ENCODE measurements at places on chromosomes 2 and 18.

- no peak for DNase-seq
Measured at GRCh38 chr2:190904640-190905261, 24.1 kb downstream of the GLS start.

DNA sequence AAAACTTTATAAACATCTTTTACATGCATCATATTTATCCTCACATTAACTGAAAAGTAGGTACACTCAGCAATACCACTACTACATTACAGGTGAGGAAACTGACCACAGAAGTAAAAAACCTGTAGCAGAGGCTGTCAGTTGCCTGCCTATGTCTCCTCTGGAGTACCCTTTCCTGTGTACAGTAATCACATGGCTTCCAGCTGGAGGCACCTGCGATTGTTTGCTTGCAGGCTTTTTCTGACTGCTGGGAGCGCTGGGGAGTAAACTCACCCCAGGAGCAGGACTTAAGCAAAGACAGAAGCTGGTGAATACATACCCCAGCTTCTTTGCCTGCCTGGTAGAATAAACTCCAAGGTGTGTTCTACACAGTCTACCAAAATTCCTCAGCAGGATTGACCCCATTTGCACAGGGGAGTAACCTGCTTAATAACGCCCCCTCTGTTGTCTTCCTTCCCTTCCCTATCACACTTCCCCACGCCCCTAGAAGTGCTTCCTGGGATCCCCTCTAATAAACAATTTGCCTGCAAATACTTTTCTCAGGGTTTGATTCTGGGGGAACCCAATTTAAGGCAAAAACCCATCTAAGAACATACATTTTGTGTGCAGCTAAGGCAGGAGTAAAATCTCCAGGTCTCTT, 138.9 kb downstream of the PTH2R start:
- no peak for DNase-seq

DNA sequence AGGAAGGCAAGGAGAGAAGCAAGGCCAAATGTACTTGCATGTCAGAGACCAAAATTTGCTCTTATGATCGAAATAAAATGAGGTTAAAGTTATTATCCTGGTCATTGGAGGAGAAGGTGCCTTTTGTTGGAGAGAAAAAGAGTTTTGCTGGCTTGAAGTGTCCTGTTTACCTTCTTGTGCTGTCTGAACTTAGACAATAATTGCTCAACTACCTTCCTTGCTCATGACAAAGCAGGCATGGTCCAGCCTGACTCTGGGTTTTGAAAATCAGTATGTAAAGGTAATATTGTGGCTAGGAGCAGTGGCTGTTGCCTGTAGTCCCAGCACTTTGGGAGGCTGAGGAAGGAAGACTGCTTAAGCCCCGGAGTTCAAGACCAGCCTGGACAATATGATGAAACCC, 89.1 kb downstream of the MEIS1 start:
- no peak for DNase-seq

DNA sequence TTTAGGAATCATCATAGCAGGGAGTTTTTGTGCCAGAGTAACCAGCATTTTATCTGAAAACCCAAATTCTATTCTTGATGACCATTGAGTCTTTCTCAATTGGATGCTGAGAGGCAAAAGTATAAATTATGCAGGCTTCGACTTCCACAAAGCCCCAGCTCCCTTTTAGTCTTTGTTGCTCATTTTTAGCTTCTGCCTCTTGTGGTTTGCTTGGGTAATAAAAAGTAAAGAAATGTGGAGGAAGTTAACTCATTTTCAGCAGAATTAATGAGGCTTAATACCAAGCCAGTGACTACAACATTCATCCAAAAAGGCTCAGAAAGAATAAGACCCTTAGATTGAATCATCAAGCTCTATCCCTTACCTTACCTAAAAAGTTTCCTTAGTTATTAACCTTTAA, 18.6 kb downstream of the ERMN start:
- no peak for DNase-seq

DNA sequence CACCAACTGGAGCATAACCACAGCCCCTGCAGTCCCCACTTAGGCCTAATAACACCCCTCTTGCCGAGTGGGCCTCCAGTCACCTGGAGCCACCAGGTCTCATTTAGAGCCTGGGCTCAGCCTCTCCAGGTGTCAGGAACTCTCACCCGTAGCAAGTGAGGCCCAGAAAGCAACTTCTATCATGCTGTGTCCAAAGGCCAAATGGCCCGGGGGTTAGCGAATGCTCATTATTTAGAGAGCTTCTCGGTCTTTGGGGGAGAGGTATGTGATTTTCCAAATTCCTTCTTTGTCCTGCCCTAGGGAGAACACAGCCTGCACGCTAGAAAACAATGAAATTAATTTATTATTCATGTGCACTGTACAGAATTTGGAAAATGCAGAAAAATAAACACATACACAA, 109.9 kb upstream of the PTPRM start:
- no peak for DNase-seq

DNA sequence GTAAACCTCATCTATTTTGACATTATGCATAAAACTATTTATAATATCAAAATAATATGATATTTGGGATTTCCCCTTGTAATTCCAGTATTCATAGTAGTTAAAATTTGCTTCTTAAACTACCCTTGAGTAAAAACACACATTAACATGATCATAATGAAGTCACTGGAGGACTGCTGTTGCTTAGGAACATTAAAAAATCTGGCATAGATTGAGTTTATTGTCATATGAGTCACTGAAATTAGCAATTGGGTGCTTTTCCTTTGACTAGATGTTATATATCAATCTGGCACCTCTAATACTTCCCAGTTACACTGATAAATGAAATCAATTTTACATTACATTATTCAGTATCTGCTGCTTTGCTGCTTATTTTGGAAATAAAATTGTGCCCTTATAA, 57.0 kb upstream of the ZC3H15 start:
- DNase-seq: no peak

- DNase-seq: no peak
Measured at GRCh38 chr2:24745825-24746224, 47.4 kb downstream of the PTRHD1 start.

DNA sequence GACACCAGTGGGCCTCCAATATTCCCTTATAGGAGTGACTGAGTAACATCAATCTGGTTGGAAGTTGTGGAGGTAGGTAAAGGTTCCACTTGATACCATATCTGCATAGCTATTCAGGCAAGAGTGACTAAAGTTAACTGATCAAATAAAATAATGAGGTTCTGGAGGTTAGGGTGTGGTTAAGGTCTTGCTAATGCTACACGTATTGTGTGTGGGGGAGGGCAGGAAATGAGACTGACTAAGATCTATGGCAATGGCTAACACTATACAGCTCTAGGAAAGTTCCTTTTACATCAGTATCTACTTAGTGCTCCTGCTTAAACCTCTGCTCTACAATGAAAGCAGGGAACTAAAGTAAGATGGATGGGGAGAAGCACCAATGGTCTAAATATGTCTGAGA, 149.1 kb upstream of the MGAT5 start:
- no peak for DNase-seq

DNA sequence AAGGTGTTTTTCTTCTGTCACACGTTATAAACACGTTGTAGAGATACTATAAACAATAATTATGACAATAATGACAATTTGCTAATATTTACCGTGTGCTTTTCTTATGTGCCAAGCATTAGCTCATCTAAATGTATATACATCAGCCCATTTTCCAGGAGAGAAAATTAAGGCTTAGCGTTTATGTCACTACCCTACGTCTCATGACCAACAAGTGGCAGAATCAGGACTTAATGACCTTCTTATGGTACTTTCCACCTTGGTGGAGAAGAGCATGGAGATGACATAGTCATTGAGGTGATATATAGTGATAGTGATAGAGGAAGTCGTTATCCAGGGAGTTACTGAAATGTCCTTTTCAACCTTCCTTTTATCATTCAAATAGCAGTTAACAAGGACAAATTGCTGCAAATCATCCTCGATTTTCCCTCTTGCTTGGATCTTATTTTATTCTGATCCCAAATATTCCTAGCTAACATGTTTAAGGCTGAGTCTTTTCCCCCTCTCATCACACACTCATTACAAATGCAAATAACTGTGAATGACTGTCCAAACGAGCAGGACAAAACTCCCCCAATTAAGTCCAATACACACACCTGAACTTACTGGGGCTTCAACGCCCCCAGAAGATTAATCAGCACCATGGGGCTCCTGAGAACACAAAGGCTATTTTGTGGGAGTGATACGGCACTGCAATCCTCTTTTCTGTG, 27.3 kb downstream of the SPRED2 start:
- DNase-seq: no peak

- no peak for DNase-seq
Measured at GRCh38 chr2:85890522-85891176, 1.9 kb upstream of the ST3GAL5 start.

DNA sequence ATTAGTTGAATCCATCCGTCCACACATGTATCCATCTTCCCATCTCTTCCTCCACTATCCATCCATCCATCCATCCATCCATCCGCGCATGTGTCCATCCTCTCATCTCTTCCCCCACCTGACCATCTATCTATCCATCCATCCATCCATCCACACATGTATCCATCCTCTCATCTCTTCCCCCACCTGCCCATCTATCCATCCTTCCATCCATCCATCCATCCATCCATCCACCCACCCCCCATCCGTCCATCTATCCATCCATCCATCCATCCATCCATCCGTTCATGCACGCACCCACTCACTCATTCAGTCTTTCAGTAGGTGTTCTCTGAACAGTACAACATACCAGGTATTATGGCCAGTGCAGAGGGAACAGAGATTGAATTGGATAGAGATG, 18.9 kb upstream of the GREB1 start:
- DNase-seq: no peak

GRCh38 chr2:100422320-100423055, 5.0 kb upstream of the CHST10 start:
- DNase-seq: no peak

GRCh38 chr2:204335451-204336058, 209.7 kb upstream of the PARD3B start:
- no peak for DNase-seq

GRCh38 chr2:37797081-37797480, 125.6 kb upstream of the CDC42EP3 start:
- DNase-seq: no peak

- DNase-seq: no peak
Measured at GRCh38 chr18:10388373-10388772, 66.1 kb upstream of the APCDD1 start.

- no peak for DNase-seq
Measured at GRCh38 chr2:21381421-21381820, 257.7 kb downstream of the TDRD15 start.

GRCh38 chr2:191365089-191365488, 119.9 kb downstream of the MYO1B start:
- no peak for DNase-seq

DNA sequence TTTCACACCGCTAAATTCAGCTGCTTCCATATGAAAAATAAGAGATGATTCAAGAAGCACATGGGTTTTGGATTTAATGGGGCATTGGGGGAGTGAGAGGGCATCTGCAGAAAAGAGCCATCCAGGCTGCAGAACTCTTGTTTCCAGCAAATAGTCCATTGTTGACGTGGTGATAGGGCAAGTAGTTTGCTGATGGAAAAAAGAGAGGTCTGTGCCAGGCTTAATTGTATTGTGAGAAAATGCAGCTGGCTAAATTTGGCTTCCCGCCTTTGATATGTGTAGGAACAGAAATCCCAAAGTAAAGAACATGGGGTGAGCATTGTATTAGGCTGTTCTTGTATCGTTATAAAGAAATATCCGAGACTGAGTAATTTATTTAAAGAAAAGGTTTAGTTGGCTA, 199.5 kb downstream of the SETBP1 start:
- no peak for DNase-seq

- no peak for DNase-seq
Measured at GRCh38 chr2:28598484-28598883, 102.6 kb downstream of the PLB1 start.

GRCh38 chr18:23844991-23845680, 155.9 kb downstream of the LAMA3 start:
- DNase-seq: no peak

- DNase-seq: no peak
Measured at GRCh38 chr2:206639636-206640035, 2.7 kb upstream of the FAM237A start.

GRCh38 chr2:233803994-233804393, 25.9 kb downstream of the MROH2A start:
- no peak for DNase-seq

GRCh38 chr18:46279673-46280072, 175.5 kb downstream of the HAUS1 start:
- DNase-seq: no peak

DNA sequence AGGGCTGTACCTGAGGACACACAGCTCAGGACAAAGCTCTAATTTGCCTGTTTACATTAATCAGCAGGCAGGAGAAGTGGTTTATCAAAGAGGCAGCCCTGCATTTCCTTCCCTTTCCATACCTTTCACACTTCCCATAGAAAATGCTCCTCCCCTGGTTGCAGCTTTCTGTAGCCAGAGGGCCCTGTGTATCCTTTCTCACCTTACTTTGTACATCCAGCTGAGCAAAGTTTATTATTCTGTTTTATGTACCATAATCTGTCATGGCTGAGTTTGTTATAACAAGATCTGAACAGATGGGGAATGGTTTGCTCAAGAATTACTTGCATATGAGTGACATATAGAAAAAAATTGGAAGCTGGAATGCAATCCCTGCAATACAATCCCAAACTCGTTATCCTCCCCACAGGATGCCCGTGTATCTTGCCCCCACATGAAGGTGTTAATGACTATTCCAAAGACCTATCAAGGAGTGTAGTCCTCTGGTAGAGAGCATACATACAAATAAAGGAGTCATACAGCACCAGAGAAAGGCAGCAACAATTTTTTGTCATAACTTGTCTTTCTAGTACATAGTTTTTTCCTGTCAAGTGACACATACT, 1025.8 kb upstream of the KLHL29 start:
- DNase-seq: no peak

DNA sequence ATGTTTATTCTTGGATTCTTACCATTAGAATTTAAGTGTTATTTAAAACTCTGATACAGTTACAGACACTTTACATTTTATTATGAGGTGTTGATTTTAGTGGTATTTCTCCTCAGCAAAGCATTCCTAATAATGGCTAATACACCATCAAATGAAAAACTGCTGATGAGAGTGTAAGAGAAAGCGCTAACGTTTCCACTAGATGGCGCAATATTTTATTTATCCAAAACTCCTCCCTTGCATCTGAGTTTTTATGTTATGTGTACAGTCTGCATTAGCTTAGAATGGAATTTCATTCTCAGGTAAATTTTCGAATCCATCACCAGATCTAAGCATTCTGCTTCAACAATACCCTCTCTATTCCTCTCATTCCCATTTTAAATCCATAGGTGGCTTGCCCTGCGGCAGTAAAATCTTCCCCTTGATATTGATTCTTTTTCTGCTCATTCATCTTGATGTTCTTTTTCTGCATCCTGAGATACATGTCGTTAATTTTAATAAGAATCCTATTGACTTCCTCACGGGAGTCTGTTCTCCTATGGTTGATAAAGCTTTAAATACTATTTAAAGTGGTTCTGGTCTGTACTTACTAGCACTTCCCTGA, 53.9 kb downstream of the PRKRA start:
- no peak for DNase-seq

- no peak for DNase-seq
Measured at GRCh38 chr18:54086863-54087262, 137.6 kb downstream of the MBD2 start.

GRCh38 chr2:88199912-88200682, 30.0 kb downstream of the THNSL2 start:
- DNase-seq: no peak

GRCh38 chr2:85470850-85471800, 52.6 kb downstream of the SH2D6 start:
- DNase-seq: no peak

Data from stimulated activated CD8-positive, alpha-beta memory T cell treated with anti-CD3 and anti-CD28 coated beads, Interleukin-15, amount 100 ng/mL, for 24 hours (primary cell).